ENCODE measurements at places on chromosomes 7 and 10.

DNA sequence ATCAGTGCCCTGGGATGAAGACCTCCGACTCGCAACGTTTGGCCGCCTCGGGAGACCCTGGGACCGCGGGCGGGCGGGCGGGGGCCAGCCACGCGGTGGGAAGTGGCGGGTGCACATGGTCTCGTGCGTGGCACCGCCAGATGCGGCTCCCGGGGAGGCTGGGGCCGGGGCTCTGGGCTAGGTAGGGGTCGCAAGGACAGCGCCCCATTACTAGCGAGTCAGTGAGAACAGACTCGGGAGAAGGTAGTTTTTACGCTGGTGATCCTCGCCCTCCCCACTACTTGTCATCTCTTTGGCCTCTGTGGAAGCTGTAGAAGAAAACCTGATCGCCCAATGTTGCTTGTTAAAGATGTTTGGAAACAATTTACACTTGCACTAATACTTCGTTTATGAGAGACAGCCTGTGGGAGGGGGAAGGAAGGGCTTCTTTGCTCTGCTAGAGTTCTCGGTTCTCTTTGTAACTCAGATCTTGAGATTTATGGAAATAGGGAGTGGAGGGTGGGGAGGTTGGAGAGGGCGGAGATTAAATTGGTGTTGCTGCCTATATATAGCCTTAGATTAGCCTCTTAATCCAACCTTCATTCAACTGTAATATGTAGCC, 591 bp downstream of the BZW2 start:
- DNase-seq = no peak

DNA sequence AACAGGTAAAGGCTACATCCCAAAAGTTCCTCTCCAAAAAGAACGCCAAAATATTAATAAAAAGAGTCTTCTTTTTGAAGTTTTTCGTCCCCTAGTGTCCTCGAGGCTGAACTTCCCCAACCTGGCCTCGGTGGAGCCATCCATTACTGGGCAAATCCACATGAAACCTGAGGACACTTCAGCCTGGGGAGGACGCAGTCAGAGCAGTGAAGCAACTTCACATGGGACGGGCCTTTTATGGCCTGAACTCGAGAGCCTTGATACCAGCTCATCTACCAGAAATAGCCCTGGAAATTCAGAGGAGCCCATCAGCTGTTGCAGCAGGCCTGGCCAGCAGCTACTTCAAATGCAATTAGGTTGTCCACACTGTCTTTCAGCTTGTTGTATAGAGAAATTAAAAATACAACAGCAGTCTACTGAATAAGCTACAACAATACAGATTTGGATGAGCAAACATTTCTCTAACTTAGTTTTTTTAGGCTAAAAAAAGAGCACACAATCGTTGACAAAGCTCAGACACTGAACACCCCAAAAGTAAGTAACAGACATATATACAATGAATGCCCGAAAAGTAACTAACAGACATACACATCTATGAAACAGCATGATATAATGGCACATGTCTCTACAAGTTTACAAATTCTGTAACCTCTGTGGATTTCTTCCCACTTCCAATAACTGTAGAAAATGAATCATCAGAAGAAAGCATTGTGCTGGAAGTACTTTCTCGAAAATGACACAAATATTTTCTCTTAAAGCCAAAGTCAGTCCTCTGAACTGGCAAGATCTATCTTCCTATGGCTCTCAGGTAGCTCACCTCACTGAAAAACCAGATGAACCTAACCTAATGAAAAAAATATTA, at the start of gene SVIL:
Gene SVIL, minus strand, starts transcription at position 208 of the 862 bp plus-strand sequence. CDS start 79,913 bp downstream, outside the sequence.
- DNase-seq = no peak

DNA sequence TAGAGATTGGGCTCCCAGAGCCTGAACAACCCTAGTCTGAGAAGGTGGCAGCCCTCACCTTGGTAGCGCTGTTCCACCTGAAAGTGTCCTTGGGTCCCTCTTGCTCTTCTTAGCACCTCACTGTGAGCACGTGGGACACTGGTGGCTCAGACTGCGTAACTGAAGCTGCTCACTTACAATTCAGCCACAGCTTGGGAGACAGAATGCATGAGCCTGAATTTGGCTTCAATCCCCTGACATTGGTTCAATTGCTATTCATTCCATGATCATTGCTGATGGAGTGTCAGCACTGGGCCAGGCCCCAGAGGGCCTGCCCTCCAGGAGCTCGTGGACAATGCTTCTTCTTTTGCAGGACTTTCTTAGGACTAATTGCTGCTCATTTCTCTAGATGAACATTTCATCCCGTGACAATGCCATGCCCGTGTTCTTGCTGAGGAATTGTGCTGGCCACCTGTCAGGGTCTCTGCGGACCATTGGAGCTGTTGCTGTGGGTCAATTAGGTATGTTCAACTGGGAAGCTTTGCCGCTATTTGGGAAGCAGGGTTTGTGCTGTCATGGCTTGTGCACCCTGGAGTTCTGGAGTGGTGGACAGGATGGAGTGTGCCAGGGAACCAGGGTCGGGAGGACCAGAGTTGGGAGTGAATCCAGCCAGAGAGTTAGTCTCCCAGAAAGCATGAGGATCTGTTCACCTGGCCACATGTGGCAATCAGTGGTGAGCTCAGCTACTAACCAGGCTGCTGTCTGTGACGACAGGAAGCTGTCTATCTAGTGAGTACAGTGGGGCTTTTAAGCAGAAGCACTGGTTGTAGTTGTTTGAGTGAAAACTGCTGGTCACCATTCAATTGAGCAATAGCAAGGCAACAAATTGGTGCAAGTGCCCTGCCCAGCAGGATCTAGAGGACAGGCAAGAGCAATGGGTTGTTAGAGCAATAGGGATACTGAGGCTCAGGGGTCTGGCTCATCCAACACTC, 105.1 kb downstream of the WDFY4 start:
- DNase-seq = no peak

GRCh38 chr10:20614911-20615310, 282.2 kb downstream of the NEBL start:
- no peak for DNase-seq

GRCh38 chr7:26991796-26992195, 104.0 kb downstream of the HOXA1 start:
- no peak for DNase-seq

- no peak for DNase-seq
Observed at GRCh38 chr7:113086431-113086888, at the start of gene GPR85. GPR85 (minus strand) TSS chr7:113086827; CDS start chr7:113084721, 2,106 bp downstream.

GRCh38 chr10:44520651-44521050, 135.8 kb upstream of the CXCL12 start:
- DNase-seq = no peak

DNA sequence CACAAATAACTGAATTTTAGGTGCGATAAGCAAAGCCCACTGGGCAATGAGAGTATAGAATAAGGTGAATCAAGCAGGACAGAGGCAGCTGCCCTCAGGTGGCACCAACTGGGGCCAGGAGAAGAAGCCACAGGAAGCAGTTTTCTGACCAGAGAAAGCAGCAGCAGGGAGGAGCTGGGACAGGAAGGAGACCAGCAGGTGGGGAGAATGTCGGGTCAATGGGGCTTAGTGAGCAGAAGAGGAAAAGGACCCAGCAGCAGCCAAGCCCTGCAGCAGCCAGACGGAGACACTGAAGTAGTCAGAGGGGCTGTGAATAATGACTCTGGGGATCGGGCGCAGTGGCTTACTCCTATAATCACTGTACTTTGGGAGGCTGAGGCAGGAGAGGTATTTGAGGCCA, 209.6 kb upstream of the SH2B2 start:
- no peak for DNase-seq

DNA sequence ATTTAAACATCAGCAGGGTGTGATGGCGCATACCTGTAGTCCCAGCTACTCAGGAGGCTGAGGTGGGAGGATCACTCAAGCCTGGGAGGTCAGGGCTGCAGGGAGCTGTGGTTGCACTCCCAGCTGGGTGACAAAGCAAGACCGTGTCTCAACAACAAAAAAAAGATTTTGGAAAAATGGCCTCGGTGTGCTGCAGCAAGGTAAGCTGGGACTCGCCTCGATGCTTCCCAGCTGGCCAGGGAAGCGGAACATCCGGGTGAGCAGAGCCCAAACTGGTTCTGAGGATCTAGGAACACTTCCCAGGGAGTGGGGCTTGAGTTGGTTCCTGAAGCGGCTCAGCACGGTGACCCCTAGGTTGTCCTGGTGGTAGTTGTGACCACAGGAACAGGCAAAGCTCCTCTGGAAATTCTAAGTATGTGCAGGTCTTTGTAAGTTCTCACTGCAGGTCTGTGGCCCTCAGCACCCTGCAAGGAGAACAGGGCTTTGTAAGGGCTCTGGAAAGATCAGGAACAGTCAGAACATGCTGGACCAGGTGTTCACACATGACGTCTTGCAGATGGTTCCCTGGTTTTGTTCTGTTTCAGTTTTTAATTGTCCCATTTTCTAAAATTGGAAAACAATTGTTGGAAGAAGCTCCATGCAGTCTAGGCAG, 38.6 kb upstream of the ZMIZ2 start:
- DNase-seq = no peak

DNA sequence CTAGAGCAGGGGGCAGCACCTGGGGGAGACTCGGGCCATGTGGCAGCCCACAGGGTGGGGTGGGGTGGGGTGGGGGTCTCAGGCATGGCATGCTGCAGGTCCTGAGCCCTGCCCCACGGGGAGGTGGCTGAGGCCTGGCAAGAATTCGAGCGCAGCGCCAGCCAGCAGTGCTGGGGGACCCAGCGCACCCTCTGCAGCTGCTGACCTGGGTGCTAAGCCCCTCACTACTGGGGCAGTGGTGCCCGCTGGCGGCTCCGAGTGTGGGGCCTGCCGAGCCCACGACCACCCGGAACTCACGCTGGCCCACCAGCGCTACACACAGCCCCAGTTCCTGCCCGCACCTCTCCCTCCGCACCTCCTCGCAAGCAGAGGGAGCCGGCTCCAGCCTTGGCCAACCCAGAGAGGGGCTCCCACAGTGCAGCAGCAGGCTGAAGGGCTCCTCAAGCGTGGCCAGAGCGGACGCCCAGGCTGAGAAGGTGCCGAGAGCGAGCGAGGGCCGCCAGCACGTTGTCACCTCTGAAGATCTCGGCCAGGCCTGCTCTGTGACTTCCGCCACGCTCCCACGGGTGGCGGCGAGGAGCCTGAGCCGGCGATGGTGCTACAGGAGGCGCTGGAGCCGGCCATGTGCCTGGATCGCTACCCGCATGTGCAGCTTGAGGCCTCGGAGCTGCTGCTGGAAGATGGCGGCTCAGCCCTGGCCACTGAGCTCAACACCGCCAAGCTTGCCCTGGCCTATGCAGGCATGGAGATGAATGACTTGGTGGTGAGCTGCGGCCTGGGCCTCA, 145.1 kb upstream of the C7orf33 start:
- no peak for DNase-seq

GRCh38 chr7:98254951-98255610, 3.0 kb upstream of the TECPR1 start:
- DNase-seq = no peak

DNA sequence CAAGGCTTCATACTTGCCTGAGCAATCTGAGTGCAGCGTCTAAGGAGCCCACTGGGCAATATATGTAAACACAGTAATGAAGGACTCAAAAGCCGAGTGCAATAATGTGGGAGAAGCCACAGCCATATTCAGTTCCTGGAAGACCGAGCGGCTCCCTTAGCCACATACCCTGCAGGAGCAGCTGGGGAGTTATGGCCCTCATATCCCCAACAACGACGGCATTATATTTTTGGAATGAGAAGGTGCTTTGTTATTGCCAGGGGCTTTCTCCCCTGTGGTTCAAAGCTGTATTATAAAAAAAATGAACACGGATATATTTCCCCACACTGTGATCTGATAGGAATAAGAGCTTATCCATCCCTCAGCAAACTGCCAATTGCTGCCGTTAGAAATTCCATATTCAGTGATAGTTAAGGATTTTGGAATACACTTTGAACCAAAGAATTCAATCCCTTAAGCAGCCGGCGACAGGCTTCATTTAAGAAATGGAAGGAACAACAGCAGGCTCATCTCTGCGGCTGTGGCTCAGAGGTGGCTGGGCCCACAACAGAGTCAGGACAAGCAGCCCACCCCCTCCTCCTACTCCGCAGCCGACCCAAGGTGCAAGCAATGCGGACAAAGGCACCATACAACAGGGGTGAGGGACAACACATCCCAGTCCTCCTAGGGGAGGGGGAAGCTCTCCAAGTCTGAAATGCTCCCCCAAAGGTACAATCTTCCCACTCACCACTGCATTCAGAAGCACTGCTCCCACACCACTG, 77.2 kb downstream of the TNS3 start:
- DNase-seq = no peak

DNA sequence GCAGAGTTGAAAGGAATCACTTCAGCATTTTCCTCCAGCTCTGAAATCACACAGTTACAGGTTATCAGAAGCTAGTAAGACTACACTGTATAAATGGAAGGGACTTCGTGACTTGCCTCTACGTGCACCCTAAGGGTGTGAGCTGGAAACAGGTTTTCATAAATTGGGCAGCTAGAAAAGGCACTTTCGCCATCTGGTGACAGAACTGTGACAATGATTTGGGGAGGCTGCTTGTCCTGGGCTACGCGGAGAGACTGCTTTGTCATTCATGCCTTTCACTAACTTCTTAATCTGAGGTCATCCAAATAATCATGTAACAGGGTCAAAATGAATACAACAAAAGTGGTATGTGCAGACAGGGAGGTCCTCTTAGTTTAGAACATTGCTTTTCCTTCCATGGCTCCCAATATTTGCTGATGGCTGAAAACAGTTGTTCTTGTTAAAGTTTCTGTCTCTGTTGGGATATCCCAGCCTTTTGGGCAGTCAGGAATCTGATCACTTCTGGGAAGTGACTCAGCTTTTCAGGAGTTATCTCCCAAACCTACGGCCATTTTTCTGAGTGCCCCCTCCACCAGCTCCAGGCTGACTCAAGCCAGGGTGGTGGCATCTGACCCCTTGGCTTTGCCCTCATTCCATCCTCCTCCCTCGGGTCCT, 17.8 kb downstream of the VWC2 start:
- no peak for DNase-seq

DNA sequence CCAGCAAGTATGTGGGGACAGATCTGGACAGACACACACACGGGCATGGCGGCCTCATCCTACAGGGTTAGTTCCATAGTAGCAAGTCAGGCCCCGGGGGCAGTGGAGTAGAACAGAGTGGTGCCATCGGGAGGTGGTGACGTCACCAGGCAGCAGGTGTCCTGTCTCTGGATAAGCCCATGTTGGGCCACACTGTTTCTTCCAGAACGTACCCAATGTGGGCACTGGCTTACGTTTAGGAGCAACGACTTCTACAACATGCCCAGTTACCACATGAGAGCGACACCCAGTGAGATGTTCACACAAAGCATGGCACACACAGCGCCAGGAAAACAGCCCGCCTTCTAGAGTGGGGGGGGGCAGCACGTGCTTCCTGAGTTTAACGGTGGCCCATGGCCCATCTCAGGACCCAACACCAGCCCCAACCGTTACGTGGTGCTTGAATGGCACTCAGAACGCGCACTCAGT, 67.8 kb downstream of the CTBP2 start:
- DNase-seq = no peak
